ENCODE measurements at places on chromosomes 6 and 20.

- no peak overlapping the region for H3K4me3 ChIP-seq
- no peaks in the 10 kb centered on the region for H3K4me1 ChIP-seq
- DNase-seq: no peak
- no peaks in the 10 kb centered on the region for H3K27me3 ChIP-seq
- H3K27ac ChIP-seq: no peak overlapping the region
- no peaks in the 10 kb centered on the region for H3K36me3 ChIP-seq
These were observed 43.1 kb upstream of the PHACTR3 start for GRCh38 chr20:59561228-59561605.

- H3K4me1 ChIP-seq: no peaks in the 10 kb centered on the region
- no peak overlapping the region for H3K4me3 ChIP-seq
- no peak for DNase-seq
- no peak overlapping the region for H3K27ac ChIP-seq
These were observed 31.2 kb upstream of the RALGAPA2 start for GRCh38 chr20:20743511-20744169.

DNA sequence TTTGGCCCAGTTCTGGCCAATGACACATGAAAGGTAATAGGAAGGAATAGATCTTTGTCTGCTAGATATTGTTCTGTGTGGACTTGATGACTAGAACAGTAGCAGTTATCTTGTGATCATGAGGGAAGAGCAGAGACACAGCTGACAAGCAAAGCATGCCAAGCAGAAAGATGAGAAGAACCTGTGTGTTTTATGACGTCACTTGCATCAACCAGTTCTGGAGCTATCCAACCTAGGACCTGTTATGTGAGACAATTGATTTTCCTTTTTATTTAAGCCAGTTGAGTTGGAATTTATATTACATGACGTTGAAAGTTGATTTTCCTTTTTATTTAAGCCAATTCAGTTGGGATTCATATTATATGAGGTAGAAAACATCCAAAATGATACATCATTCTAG, 143.2 kb downstream of the MCHR2 start:
- H3K4me3 ChIP-seq: no peak overlapping the region
- no peaks in the 10 kb centered on the region for H3K36me3 ChIP-seq
- H3K27me3 ChIP-seq: peaks cover 3% of the 10 kb centered on the region
- no peaks in the 10 kb centered on the region for H3K4me1 ChIP-seq
- DNase-seq: no peak

GRCh38 chr6:157089258-157089657, 234.1 kb downstream of the TMEM242 start:
- H3K4me1 ChIP-seq: no peaks in the 10 kb centered on the region
- no peaks in the 10 kb centered on the region for H3K27me3 ChIP-seq
- H3K4me3 ChIP-seq: no peak overlapping the region
- peaks cover 29% of the 10 kb centered on the region for H3K36me3 ChIP-seq
- no peak for DNase-seq

GRCh38 chr6:5990786-5991185, 15.9 kb downstream of the NRN1 start:
- H3K4me3 ChIP-seq: no peak overlapping the region
- peaks cover 17% of the 10 kb centered on the region for H3K4me1 ChIP-seq
- H3K36me3 ChIP-seq: no peaks in the 10 kb centered on the region
- DNase-seq: no peak
- no peak overlapping the region for H3K27ac ChIP-seq
- peaks cover 42% of the 10 kb centered on the region for H3K27me3 ChIP-seq

All from CD4-positive, alpha-beta T cell (primary cell).